ENCODE measurements at places on chromosomes 13 and 19.

DNA sequence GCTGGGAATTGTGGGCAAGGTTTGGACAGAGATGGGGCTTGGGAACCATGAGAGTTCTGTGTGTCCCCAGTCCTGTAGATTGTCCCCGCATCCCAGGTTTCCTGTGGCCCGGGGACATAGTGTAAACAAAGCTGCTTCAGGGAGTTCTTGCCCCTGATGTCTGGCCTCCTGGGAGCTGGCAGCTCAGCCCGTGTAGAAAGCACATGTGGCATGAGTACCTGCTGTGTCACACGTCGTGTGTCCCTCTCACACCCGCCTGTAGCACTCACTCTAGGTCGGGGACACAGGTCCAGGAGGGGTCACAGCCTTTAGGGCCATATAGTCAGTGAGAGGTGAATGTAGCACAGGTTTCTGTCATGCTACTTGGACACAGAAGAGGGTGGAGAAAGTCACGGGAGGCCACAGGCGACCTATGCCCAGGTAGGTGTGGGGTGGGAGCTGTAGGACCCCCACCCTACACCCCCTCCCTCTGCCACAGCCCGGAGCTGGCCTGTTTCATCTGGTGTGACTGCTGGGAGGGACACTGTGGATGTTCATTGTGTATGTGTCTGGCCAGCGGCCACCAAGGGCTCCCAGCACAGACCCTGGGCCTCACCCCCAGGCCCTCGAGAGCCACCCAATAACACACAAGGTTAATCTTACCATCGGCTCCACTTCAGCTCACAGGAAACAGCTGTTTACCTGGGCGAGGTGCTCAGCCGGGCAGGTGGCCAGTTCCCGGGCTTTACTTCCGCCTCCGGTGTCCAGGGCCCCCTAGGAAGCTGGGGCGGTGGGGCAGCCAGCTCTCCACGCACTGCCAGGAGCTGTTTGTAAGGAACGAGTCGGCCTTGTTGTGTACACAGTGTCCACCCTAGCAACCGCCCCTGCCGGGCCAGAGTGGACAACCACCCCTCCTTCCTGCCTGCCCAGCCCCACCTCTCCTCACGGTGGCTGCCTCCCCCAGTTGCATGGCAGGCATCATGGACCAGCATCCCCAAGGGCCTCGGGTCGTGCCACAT is 49.7 kb downstream of the COMP start:
- peak; percentile 81 for DNase-seq

DNA sequence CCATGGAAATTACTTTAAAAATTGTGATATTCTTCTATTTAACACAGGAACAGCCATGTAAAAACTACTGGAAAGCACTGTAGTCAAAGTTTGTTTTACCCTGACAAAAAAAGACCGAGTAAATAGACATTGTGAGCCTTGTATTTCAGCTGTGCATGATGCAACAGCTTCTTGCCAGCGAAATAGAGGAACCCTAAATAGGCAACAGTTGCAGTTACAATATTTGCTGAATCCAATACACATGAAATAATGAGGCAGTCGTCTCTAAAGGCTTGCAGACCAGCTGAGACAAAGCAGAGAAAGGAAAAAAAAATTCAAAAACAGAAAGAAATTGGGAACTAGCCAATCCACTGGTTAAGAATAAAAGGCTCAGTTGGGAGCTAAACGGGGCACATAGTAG is 1001.1 kb downstream of the OLFM4 start:
- no peak for DNase-seq

DNA sequence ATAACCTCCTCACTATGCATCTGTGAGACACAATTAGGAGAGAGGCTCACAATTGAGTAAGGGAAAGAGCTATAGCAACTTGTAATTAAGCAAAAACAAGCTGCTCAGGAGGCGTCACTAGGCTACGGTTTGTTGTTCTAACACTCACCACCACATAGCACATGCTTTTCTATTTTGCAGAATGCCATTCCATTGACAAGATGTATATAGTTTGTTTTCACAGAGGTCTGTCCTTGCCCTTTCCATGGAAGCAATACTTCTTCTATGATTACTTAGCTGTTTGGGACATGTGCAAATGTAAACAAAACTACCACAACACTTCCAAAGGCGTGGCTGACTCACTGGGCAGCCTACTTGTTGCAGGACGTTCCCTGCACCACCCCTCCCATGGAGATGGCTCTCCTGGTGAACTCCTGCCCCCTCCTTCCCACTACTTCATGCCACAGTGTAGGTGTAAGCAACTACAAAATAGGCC is 33.9 kb upstream of the FAM216B start:
- DNase-seq = peak; percentile 98

DNA sequence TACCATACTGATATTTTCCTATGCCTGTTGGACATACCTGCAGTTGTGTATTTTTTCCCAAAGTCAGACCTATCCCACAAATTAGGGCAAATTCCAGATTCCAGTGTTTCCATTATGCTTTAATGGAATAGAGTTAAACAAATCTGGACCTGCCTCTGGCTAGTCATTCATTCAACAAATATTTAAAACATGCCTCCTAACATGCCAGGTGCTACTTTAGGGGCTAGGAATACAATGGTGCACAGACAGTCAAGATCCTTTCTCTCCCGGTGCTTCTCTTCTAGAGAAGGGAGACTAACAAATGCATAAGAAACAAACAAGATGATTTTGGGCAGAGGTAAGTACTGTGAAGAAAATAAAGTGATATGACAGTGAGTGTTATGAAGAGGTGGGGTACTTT is 7.5 kb upstream of the WDFY2 start:
- DNase-seq = no peak

GRCh38 chr13:111907341-111907880 is 159.5 kb upstream of the SOX1 start:
- DNase-seq = no peak

DNA sequence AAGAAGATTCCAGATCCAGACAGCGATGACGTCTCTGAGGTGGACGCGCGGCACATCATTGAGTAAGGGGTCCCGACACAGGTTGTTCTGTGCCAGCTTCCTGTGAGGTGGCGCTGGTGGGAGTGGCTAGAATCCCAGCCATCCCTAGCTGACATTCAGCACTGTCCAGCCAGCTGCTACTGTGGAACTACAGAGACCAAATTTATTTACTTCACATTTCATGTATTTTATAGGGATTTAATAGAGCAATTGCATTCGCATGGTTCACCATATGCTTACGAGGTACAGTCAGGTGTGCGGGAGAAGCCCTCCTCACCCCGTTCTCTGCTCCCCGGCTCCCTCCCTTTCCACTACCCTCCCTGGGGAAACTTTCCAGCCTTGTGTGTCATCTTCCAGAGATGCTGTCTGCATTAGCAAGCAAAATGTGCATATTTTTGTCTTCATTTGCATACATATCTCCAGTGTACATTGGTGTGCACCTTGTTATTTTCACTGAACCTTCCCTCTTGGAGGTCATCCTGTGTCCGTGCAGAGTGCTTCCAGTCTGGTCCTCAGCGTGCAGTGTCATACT is 47.2 kb downstream of the SMARCA4 start:
- no peak for DNase-seq

DNA sequence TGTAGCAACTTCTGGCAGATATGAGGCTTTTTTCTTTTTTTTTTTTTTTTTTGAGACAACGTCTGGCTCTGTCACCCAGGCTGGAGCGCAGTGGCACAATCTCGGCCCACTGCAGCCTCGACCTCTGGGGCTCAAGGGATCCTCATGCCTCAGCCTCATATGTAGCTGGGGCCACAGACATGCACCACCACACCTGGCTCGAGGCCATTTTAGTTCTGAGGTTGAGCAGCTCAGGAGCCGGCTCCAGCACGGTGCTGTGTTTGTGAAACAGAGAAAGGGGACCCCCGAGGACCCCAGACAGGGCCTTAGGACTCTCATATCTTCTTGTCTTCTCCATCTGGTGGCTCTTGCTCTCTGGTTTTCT is 3.4 kb upstream of the FLT3LG start:
- no peak for DNase-seq

- DNase-seq = no peak
Measured at GRCh38 chr13:33528896-33529295, 243.3 kb upstream of the STARD13 start.

DNA sequence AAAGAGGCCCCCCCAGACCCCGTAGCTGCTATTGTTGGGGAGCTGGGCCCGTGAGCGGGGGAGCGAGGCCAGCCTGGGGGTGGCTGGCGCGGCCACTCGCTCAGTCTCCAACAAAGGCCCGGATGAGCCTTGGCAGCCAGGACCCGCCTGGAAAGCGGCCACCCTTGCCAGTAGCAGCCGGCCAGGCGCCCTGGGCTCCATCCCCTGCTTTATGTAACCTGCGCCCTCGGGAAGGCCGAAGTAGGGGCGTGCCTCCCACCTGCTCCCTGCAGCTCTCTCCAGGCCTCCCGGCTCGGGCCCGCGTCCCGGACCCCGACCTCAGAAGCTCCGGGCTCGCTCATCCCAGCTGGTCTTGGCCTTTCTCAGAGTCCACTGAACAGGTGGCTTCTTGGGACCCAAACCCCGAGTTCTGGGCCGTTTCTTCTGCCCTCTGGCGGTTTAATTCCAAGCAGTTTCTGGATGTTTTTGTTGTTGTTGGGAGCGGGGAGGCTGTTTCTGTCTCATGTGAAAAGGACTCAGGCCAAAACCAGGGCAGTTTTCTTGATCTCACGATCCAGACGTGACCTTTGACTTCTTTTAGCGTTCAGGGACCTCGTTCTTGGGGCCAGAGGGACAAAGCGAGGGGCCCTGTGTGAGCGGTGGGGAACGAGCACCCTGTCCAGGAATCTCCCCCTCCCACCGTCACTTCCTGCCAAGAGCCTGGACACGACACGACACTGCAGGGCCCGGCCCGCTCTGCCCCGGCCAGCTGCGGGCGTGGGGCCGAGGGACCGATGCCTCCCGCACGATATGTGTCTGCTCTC is 1.2 kb downstream of the CDC34 start:
- DNase-seq = peak; percentile 75

DNA sequence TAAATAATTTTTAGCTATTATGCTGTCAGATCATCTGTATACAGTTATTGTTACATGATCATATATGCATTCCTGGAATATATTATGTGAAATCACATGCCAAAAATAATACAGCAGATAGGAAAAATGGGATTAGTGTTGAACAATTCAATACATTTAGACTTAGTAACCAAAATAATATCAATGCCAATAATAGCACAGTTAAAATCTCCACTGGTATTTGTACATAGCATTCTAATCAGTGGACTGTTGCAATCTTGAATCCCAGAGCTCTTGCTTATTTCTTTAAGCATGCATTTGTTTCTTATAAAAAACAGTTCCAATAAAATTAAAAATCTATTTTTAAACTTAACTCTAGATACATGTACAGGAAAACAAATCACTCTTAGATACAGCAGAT is 2772.2 kb downstream of the PCDH9 start:
- DNase-seq = no peak
